A549 treated with CpdA at 1 μM for 4 hours (cell line): ENCODE measurements at places on chromosomes 16 and 17. TPM values are rescaled to one million over a fixed set of nuclear protein-coding genes. Genes with fewer than 3 reads are reported as not detected.

CCL13 gene
- total RNA-seq: not detected in 5 replicates

MAP3K3 gene
- total RNA-seq: 13.7 to 18.0 TPM (median 16.9 TPM) in 5 replicates

LIMD2 gene
- total RNA-seq: 9.4 to 14.6 TPM (median 10.9 TPM) in 5 replicates

ATP2C2 gene
- total RNA-seq: 0.05 to 0.48 TPM (median 0.21 TPM) in 4 of 5 replicates, not detected in the other

PGP gene
- total RNA-seq: 15.8 to 34.8 TPM (median 32.5 TPM) in 5 replicates

CEP131 gene
- total RNA-seq: 6.3 to 9.6 TPM (median 7.9 TPM) in 5 replicates

CSH2 gene
- not detected in 5 replicates for total RNA-seq

ARSG gene
- total RNA-seq: 1.3 to 1.5 TPM (median 1.5 TPM) in 5 replicates

SEPTIN12 gene
- total RNA-seq: not detected in 5 replicates

TNP2 gene
- not detected in 5 replicates for total RNA-seq

MAPT gene
- total RNA-seq: 1.5 to 1.9 TPM (median 1.6 TPM) in 5 replicates

ITPRIPL2 gene
- total RNA-seq: 11.9 to 18.2 TPM (median 14.5 TPM) in 5 replicates

HEATR9 gene
- not detected in 5 replicates for total RNA-seq

METTL26 gene
- total RNA-seq: 70.5 to 143 TPM (median 129 TPM) in 5 replicates

QPRT gene
- total RNA-seq: 0.46 to 1.8 TPM (median 0.94 TPM) in 5 replicates

LRRC75A gene
- 0.96 to 1.4 TPM (median 1.2 TPM) in 5 replicates for total RNA-seq

STRADA gene
- total RNA-seq: 25.8 to 28.1 TPM (median 25.9 TPM) in 5 replicates

ZNF385C gene
- total RNA-seq: 0.13 to 0.27 TPM (median 0.19 TPM) in 4 of 5 replicates, not detected in the other

ARHGAP27 gene
- 12.0 to 16.3 TPM (median 14.1 TPM) in 5 replicates for total RNA-seq

TMEM88 gene
- 0.48 to 1.1 TPM (median 0.79 TPM) in 5 replicates for total RNA-seq

TNFRSF17 gene
- total RNA-seq: not detected in 5 replicates

CCL8 gene
- total RNA-seq: not detected in 5 replicates

CDR2L gene
- 33.1 to 46.8 TPM (median 45.6 TPM) in 5 replicates for total RNA-seq

RPGRIP1L gene
- total RNA-seq: 9.9 to 11.6 TPM (median 11.1 TPM) in 5 replicates

GSG1L gene
- total RNA-seq: not detected in 5 replicates

TAX1BP3 gene
- total RNA-seq: 257 to 327 TPM (median 309 TPM) in 5 replicates

NPIPA2 gene
- total RNA-seq: 1.0 to 2.1 TPM (median 1.3 TPM) in 5 replicates

CCL14 gene
- not detected in 5 replicates for total RNA-seq

MYH8 gene
- total RNA-seq: not detected in 5 replicates

EVPL gene
- total RNA-seq: 11.9 to 17.5 TPM (median 15.2 TPM) in 5 replicates

FZD2 gene
- 27.4 to 44.8 TPM (median 41.2 TPM) in 5 replicates for total RNA-seq

HOXB6 gene
- total RNA-seq: 4.8 to 6.8 TPM (median 5.4 TPM) in 5 replicates

CIBAR2 gene
- total RNA-seq: not detected in 5 replicates

MAPK7 gene
- 20.6 to 25.8 TPM (median 22.1 TPM) in 5 replicates for total RNA-seq

MPV17L gene
- total RNA-seq: 3.0 to 6.4 TPM (median 4.6 TPM) in 5 replicates

GINS2 gene
- 28.5 to 32.7 TPM (median 32.3 TPM) in 5 replicates for total RNA-seq

WFDC1 gene
- total RNA-seq: not detected in 5 replicates

PDE6G gene
- total RNA-seq: 1.6 to 2.5 TPM (median 1.7 TPM) in 5 replicates

ZDHHC1 gene
- 5.8 to 9.2 TPM (median 6.1 TPM) in 5 replicates for total RNA-seq

TBC1D3H gene
- not detected in 5 replicates for total RNA-seq

GUCY2D gene
- total RNA-seq: 0.08 TPM in 1 of 5 replicates, not detected in the others

SPN gene
- total RNA-seq: 0.01 TPM in 1 of 5 replicates, not detected in the others

KCNH6 gene
- not detected in 5 replicates for total RNA-seq

GFAP gene
- 0.39 to 2.0 TPM (median 1.0 TPM) in 5 replicates for total RNA-seq

CD79B gene
- total RNA-seq: not detected in 5 replicates

PRSS36 gene
- 0.35 to 1.1 TPM (median 0.70 TPM) in 5 replicates for total RNA-seq

CDH5 gene
- 0.12 to 0.41 TPM (median 0.17 TPM) in 5 replicates for total RNA-seq

DPEP2 gene
- not detected in 5 replicates for total RNA-seq

TEKT5 gene
- 0.05 to 0.27 TPM in 2 of 5 replicates, not detected in the others for total RNA-seq

ALOXE3 gene
- total RNA-seq: 6.0 to 7.7 TPM (median 6.4 TPM) in 5 replicates

SYCE1L gene
- total RNA-seq: 5.3 to 11.9 TPM (median 8.4 TPM) in 5 replicates
